ENCODE measurements at places on chromosomes 11 and 22.

DNA sequence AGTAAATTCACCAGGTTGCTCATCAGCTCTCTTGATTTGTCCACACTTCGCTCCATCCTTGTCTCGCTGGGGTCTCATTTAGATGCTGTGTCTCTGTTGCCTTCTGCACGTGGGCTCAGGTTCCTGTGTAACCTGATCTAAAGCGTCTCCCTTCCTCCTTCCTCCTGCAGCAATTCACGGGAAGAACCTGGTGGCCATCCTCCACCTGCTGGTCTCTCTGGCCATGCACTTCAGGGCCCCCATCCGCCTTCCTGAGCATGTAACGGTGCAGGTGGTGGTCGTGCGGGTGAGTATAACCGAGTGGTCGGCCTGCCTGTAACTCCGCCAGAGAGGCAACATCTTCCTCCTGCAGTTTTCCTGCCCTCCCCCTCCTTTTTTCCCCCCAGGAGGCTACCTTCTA lies 48.0 kb upstream of the PARVG start:
- no peak for DNase-seq

DNA sequence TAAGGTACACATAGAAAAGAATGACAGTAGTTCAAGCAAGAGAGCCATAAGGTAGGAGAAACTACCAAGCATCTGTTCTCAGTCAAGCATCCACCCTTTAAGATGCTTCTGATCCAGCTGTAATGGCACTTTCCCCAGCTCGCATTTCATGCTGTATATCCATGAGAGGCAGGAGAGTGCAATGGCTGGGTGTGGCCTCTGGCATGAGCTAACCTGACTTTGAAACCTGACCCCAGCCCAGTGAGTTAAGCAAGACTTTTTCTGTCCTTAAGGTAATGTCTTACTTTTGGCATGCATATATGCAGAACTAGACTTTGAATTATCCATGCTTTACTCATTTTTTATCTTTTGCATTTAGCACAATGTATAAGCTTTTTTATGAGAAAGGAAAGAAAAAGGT lies 79.8 kb upstream of the CNTN5 start:
- DNase-seq: no peak

- DNase-seq: no peak
These were observed 11.0 kb downstream of the USP28 start for GRCh38 chr11:113864410-113864809.

- DNase-seq: peak; percentile 71
These were observed 124.7 kb upstream of the C11orf58 start for GRCh38 chr11:16613512-16614381.

DNA sequence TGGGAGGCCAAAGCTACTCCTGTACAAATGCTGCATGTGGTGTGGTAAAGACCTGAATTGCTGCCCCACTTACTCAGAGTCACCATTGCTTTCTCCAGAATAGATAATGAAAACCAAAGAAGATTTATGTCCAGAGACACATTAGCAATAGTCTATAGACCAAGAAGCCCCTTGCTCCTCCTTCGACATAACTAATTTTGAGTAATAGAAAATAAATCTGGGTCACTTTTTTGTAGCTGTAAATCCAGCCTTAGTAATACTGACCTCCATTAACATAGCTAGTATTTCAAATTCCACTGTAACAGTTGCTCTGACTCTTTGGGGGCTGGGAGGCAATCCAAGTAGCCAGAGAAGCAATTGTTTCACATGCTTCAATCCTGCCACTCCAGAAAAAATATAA lies 145.9 kb downstream of the MAML2 start:
- no peak for DNase-seq

- DNase-seq: no peak
These were observed 13.7 kb downstream of the YWHAH start for GRCh38 chr22:31957970-31958594.

- DNase-seq: no peak
These were observed 18.4 kb downstream of the OR2AT4 start for GRCh38 chr11:75078233-75078632.

GRCh38 chr11:36388071-36388470 lies 92.0 kb downstream of the PRR5L start:
- DNase-seq: no peak

- no peak for DNase-seq
These were observed 90.1 kb downstream of the TYR start for GRCh38 chr11:89267660-89268302.

GRCh38 chr11:7564803-7565202 lies 51.0 kb downstream of the PPFIBP2 start:
- DNase-seq: no peak

DNA sequence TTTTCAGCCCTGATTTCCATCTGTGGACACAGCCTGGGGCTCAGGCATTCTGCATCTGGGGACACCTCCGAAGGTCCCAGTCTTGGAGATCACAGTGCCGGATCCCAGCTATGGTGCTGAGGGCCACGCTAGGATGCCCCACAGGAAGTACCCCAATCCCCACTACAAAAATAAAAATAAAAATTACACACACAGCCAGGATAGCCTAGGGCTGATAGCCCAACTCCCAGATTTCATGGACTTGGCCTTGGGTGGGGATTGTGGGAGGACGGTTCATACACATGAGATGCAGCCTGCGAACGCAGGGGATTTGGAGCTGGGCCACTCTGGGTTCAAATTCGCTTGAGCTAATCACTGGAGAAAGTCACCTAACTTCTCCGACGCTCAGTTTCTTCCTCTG lies 237.7 kb downstream of the BUD13 start:
- no peak for DNase-seq

GRCh38 chr11:113507341-113507740 lies 32.1 kb upstream of the DRD2 start:
- DNase-seq: no peak

DNA sequence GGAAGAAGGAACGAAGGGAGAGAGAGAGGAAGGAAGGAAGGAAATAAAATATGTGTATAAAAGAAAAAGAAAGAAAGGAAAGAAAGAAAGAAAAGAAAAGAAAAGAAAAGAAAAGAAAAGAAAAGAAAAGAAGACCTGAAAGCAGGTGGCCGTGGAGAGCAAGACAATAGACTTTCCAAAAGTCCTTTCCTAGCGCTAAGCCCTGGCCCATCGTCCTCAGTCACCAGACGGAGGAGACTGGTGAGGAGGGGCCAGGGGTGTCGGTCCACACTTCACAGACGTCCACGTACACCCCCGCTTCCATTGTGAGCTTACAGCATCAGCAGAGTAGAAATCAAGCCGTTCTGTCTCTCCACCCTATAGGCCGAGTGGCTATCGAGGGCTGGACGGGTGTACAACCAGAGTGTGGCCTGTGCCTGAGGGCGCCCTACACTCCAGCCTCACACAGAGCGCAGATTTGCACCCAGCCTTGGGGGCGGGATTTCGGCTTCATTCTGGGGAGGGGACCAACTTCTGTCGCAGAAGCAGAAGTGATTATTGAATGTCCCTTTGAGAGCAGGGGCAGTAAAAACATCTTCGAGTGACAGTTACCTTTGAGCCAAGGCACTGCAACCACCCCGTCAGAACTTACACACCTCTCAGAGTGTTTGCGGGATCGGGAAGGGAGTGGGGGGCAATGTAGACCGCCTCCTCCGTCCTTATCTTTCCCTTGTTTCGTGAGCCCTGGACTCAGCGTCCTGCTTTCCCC lies 2.0 kb upstream of the BSX start:
- no peak for DNase-seq

DNA sequence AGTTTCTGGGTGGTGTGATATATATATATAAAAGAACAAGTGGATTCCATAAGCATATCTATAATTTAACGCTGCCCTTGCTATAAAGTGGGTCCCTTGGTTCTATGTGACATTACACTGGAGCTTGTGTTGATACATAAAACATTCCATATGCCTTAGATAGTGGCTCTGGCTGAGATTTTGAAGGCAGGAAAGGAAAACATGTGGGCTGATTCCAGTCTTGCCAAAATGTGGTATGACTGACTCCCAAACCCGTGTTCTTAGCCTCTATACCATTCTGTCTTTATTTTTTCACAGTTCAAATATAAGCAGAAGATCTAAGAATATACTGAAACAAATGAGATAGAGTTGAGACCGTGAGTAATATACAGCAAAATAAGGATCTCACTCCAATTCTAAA lies 522.8 kb upstream of the LRRC4C start:
- DNase-seq: no peak

DNA sequence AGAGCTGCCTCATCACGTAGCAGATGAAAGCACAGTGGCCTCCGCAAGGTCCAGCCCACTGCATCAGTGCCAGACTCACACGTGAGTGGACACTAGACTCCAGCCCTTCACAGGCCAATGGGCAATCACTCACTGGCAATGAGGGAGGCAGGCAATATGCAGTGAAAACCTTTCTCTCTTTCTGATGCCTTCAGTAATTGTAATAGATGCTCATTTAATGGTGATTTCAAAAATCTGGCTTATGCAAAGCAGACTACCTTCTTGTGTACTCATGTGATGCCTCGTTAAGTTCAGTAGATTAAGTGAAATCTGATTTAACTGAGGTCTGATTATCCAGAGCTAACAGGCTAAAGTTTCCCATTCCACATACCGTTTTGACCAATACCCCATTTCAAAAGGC lies 546.9 kb downstream of the MIAT start:
- DNase-seq: no peak

DNA sequence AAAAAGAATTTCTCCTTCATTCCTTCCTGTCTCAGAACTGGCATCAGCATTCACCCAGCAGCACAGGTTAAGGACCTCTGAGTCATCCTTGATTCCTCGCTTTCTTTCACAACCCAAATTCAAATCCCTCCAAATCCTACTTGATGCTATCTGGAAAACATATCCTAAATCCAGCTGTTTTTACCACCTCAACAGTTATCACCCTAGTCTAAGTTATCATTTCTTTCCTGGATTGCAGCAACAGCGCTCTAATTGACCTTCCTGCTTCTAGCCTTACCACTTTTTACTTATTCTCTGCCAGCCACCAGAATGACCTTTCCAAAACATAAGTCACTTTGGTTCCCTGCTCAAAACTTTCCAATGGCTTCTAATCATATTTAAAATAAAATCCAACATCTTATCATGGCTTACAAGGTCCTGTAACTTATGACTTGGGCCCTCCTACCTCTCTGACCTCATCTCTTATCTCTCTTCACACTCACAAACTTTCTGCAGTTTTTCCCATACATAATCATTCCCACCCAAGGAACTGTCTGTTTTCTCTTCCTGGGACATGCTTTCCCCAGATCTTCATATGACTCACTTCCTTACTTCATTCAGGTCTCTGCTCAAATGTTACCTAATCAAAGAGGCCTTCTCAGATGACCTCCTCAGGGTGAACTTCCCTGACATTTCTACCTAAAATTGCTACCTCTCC lies 119.4 kb downstream of the TTC28 start:
- DNase-seq: no peak

DNA sequence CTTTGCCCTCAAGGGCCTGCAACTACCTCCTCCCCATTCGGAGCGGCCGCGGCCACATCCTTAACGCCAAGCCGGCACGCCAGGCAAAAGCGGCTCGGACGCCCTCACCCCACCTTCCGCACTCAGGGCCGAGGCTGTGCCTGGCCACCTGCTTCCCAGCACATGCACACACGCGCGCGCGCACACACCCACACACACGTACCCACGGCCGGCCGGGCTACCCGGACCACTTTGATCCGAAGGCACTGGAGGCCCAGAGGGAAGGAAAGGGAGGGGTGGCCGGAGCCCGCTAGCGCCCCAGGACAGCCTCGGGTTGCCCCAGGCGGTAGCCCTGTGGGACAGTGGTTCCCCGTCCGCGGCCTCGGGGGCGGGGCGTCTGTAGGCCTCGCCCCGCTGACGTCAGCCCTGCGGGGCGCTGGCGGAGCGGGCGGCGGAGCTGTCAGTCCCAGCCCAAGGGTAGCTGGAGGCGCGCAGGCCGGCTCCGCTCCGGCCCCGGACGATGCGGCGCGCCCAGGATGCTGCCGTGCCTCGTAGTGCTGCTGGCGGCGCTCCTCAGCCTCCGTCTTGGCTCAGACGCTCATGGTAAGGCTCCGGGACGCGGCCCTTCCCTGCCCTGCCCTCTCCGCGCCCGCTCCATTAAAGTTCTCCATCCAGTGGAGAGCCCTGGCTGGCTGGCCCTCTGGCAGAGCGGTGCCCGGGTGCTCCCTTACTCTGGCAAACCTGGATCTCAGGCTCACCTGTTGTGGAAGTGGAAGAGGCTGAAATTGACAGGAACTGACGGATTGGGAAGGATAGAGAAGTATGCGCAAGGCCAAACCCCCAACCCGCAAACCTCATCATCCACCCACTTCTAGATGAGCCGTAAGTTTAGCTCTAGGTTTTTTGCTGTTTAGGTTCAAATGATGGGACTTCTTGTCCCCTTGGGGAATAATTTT lies at the start of gene IL10RA:
Gene IL10RA (plus strand): TSS at position 442 of the 935 bp plus-strand sequence. CDS start 74 bp downstream, at position 516.
- peak; percentile 36 for DNase-seq

GRCh38 chr22:23458663-23459541 lies 121.2 kb downstream of the IGLL1 start:
- DNase-seq: no peak

- DNase-seq: no peak
These were observed 6.8 kb downstream of the BID start for GRCh38 chr22:17767233-17768065.

- no peak for DNase-seq
These were observed 13.0 kb downstream of the INTS4 start for GRCh38 chr11:77981346-77981947.

DNA sequence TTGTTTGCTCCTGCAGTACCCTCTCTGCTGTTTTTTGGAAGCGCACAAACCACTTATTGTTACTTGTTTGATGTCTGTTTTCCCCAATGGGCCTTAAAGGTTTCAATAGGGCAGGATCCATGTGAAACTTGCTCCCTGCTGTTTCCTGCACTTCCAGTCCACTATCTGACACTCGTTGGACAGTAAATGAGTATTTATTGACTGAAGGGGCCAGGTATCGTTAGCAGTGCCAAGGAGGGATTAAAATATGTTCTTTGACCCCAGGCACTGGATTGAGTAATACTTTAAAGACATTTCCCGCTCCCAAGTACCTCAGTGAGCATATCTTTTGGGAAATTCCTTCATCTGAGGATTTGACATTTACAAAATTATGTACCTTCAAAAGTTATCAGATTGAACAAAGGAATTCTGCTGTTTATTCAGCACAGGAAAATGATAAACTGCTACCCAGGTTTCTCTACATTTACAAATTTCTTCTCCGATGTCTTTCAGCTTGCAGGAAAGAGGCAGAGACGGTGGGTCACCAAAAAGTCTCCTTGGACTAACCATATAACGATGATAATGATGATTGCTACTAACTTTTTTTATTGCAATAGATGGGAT lies 23.3 kb upstream of the OR9Q2 start:
- no peak for DNase-seq

- DNase-seq: no peak
These were observed 1.8 kb upstream of the THY1 start for GRCh38 chr11:119424775-119425174.

All from amygdala (tissue), 56 donors.